Amniotic epithelial cell (primary cell): ENCODE measurements at places on chromosomes 6 and 20.
A peak's percentile ranks its signal among the peaks of the same experiment; 100 is the strongest.

DNA sequence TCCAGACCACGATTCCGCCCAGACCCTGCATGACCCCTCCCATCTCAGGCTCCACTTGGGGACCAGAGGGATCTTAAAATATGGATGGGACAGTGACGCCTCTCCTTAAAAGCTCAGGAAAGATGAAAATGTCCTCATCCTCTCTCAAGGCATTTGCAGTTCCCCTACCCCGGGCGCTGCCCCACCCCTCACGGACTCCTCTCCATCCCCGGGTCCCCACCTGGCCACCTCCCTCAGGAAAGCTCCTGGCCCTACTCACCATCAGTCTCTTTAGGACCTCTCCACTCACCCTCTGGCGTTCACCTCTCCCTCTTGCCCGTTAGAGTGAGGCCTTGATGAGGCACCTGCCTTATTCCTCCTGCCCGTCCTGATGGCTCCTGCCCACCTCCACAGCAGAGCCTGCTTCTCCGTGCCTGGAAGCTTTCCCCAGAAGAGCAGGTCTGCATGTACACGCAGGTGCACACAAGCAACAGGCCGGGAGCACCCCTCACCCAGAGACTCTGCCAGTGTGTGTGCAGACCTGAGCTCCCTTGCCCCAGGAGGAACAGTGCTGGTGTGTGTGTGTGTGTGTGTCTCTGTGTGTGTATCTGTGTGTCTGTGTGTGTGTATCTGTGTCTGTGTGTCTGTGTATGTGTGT is 105.6 kb upstream of the NXT1 start:
- no peak for DNase-seq

DNA sequence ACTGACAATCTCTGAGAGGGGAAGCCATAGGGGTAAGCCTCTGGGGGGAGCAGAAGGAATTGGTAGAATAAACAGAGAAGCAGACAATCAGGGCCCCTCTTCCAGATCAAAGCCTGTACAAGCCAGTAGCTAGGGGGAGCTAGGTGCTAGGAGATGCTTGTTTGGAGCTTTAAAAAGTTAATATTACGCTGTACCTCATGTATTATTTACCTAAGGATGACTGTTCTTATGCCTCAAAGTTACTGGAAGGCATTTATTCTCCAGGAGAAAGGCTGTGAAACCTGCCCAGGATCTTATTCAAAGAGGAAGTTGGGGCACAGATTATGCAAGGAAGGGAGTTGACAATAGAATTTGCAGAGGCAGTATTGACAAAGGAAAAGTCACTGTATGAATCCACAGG is 111.8 kb upstream of the SLC35F1 start:
- no peak for DNase-seq

GRCh38 chr6:41040940-41041536 is 1.2 kb upstream of the TSPO2 start:
- no peak for DNase-seq

GRCh38 chr6:148328876-148329555 is 13.6 kb upstream of the SASH1 start:
- DNase-seq, result no peak

DNA sequence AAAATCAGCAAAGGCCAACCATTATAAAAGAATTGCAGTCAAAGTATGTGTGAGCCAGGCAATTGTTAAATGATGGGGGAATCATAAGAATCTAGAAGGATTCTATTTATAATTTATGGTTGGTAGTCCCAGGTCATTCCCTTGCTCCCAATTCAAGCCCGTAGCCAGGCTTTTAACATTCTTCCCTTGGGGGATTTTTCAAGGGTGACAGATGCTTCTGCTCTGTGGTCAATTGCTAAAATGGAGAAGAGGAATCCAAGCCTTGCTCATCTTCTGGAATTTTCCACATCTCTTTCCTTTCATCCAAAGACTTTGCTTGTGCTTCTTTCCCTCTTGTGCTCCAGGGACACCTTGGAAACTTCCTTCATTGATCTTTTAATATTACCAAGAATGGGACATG is 18.0 kb upstream of the BCAS1 start:
- DNase-seq, result no peak

GRCh38 chr6:151294561-151295101 is 54.9 kb downstream of the AKAP12 start:
- peak; percentile 80 for DNase-seq

DNA sequence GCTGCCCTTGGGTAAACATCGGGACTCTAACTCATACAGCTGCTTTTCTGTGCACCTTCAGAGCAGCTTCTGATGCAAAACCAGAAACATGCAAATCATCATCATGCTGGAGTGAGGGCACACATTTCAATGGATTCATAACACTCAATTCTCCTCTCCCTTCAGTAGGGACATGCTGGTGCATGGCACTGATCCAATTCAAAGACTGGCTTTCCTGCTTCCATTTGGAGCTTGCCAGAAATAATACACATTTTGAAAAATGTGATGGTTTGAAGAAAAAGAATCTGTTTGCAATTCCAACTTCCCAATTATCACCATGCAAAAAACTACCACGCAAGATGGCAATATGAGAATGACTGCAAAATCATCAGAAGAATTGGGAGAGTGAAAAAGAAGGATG is 65.2 kb upstream of the PDE10A start:
- DNase-seq, result no peak

DNA sequence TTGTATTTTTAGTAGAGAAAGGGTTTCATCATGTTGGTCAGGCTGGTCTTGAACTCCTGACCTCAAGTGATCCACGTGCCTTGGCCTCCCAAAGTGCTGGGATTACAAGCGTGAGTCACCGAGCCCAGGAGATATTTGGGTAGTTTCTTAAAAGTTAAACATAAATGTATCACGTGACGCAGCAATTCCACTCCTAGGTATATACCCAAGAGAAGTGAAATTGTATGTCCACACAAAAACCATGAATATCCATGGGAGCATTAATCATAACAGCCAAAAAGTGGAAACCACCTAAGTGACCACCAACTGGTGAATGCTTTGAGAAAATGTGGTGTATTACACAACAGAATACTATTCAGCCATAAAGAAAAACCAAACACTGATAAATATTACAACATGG is 164.8 kb downstream of the MRPL14 start:
- DNase-seq, result peak; percentile 88

DNA sequence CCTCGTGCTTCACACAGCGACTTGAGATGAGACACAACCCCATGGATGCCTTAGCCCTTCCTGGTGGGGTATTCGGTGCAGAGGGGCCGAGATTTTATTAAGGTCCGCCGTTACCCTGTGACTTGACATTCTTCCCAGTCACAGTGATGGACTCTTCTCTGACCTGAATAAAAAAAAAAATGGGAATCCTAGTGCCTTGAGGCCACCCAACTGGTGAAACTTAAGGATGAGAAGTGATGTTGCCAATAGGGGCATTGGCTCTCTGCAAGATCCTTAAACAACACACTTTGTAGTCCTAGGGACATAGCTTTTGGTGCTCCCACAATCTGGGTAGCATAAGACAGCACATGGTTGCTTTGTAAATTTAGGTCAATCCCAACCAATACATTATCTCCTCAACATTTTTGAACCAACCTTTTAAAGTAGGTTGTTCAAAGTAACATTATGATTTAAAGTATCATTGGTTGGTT is 814 bp upstream of the ADNP start:
- DNase-seq, result no peak

- DNase-seq, result no peak
These were observed 21.6 kb downstream of the SPAG4 start for GRCh38 chr20:35637276-35637675.

DNA sequence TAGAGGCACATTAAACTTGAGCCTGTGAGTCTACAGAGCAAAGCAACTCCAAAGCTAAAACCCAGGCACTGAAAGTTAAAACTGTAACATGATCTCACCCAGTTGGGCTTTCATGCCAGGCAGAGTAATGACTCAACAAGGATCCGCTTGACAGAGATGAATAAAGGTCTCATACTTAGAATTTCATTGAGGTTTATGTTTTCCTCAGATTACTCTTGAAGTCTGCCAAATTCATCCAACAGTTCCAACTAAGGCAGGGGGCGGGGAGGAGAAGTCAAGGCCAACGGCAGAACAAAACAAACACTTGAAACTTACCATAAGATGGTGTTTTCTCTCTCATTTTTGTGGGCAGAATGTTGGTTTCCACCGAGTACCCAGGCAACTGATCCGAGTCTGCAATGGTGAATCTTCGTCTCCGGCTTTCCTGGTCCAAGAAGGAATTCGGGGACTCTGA is 54.0 kb upstream of the IPCEF1 start:
- peak; percentile 98 for DNase-seq

DNA sequence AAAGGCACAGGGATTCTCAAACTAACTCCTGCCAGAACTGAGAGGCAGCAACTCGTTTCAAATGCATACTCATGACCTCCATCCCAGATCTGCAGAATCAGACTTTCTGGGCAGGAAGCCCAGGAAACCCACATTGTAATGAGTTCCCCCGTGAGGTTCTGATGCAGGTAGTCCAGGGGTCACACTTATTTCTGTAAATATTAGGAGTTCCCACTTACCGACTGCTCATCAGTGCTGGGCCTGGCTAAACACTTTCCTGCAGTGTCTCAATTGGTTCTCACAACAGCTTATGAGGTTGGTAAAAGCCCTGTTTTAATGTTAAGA is 11.6 kb downstream of the DUSP15 start:
- DNase-seq, result no peak

GRCh38 chr6:1212919-1213318 is 99.0 kb upstream of the FOXQ1 start:
- DNase-seq, result no peak

DNA sequence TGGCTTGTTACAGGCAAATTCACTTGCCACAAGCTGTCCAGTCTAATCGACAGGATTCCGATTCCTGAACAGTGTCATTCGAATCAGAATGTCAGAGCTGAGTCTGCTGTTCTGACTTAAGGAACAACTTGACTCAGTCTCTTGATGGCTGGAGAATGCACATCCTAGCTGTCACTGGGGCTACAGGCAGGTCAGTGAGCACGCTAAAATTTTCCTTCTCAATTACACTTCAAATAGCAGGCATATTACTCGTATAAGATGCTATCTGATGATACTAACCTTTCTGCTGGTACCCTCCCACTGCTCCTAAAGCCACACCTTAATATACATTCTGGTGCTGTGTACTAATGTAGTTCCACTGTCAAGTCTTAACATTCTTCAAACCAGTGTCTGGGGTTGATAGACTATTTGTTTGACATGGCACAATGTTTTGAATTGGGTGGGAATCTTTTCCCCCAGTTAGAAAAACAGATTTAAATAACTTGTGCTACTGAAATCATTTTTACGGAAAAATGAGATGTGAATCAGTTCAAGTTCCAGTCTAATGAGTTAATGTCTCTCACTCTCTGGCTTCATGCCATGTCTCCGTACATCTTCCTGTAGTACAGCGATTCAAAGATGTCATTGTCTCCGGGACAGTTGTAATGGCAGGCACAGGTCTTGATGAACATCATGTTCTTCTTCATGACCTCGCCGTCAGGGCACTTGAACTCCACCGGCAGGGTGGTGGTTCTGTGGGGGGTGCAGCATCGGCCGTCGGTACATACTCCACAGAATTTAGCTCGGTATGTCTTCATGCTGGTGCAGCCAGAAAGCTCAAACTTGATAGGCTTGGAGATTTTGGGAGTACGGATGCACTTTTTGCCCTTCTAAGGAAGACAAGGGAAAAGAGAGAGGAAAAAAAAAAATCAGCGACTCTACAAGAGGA is 2.2 kb downstream of the CCN2 start:
- DNase-seq, result peak; percentile 75
